H1 (cell line): ENCODE measurements at places on chromosomes 2 and 18.

DNA sequence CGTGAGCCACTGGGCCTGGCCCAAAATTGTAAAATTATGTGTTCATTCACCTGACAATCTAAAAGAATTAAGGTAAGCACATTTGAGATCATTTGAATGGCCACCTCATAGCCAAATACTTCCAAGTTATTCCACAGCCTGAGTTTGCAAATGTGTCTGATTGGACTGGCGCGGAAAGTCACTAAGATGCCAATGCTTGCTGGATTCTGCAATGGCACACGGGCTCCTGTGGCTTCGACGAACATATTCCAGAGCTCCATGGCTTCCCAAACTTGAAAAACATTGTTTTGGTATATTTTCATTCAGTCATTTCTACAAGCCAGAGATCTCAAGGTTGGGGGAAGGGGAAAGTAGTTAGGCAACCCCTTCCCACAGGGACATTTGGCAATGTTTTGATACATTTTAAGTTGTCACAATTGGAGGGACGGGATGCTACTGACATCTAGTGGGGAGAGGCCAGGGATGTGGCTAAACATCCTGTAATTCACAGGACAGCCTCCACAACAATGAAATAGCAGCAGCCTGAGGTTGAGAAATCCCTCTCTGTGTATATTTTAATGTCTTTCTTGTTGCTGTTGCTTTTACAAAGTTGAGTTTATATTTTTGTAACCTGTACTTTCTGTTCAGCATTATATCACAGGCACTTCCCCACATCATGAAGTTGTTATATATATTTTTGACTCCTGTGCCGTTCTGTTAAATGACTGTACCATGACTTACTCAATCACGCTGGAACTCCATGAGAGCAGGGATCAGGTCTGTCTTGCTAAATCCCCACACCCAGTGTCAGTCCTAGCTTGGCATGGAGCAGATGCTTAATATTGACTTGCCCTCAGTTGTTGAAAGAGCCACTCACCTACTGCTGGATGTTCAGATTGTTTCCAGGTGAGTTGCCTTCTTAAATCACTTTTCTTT lies 56.9 kb downstream of the COL4A4 start:
- no peaks in the 10 kb centered on the region for H3K4me1 ChIP-seq
- peak; percentile 65 for DNase-seq
- H3K27me3 ChIP-seq = no peaks in the 10 kb centered on the region
- no peak overlapping the region for H3K27ac ChIP-seq

DNA sequence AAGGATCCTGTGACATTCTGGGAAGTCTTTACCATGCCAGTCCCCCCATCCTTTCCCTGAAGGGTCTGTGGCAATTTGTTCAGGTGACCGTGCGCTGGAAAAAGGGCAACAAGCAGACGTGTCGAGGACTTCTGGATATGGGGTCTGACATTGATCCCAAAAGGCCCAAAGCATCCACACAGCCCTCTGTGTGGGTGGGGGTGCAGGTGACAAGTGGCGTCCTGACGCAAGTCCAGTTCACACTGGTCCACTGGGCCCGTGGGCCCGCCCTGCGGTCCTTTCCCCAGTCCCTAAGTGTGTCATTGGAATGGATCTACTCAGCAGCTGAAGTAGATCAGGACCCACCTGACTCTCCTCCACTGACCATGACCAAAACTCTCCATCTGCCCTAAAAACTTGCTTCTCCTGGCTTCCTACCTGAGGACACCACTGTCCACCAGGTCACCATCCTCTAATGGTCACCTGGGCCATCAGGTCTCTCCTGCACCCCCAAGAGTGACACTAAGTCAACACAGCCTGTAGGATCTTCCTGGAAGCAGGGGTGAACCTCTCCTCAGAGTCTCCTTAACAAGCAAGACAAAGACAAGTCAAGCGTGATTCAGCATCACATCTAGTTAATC lies 85.6 kb upstream of the SLC66A3 start:
- no peaks in the 10 kb centered on the region for H3K36me3 ChIP-seq
- H3K4me1 ChIP-seq = no peaks in the 10 kb centered on the region
- no peak overlapping the region for H3K4me3 ChIP-seq
- no peak for DNase-seq
- H3K27me3 ChIP-seq = no peaks in the 10 kb centered on the region
- H3K27ac ChIP-seq = no peak overlapping the region

- no peaks in the 10 kb centered on the region for H3K36me3 ChIP-seq
- H3K27ac ChIP-seq = no peak overlapping the region
- no peak overlapping the region for H3K4me3 ChIP-seq
- H3K27me3 ChIP-seq = no peaks in the 10 kb centered on the region
- H3K4me1 ChIP-seq = no peaks in the 10 kb centered on the region
- DNase-seq = no peak
These were observed 25.8 kb downstream of the XDH start for GRCh38 chr2:31388736-31389135.

GRCh38 chr18:75215663-75216062 lies 5.1 kb downstream of the TSHZ1 start:
- 0 out of 2 replicates have a peak, but pooled peaks cover 2% of the 10 kb centered on the region for H3K4me1 ChIP-seq
- H3K27me3 ChIP-seq = peaks cover 23% of the 10 kb centered on the region
- H3K27ac ChIP-seq = no peak overlapping the region
- no peak overlapping the region for H3K4me3 ChIP-seq
- H3K36me3 ChIP-seq = no peaks in the 10 kb centered on the region

DNA sequence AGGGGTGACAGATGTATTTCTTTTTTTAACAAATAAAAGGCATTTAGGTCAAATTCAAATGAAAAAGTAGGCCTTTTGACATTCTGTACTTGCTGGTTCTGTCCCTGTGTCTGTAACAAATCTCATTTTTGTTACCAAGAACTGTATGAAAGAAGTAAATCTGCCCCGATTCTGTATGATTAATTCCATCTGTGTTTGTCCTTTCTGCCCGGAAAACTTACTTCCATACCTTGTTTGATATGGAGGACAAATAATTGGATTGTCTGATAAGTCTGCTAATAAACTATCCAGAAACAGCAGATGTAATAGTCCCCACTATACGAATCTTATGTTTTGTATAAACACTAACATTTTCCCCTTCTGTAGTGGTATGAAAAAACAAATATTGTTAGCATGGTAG lies 69.8 kb downstream of the MEX3C start:
- H3K27ac ChIP-seq = no peak overlapping the region
- no peak for DNase-seq
- H3K4me1 ChIP-seq = no peaks in the 10 kb centered on the region
- H3K36me3 ChIP-seq = no peaks in the 10 kb centered on the region

GRCh38 chr2:15436195-15436594 lies 124.9 kb downstream of the NBAS start:
- H3K27ac ChIP-seq = no peak overlapping the region
- no peaks in the 10 kb centered on the region for H3K27me3 ChIP-seq
- H3K36me3 ChIP-seq = no peaks in the 10 kb centered on the region
